AG09319 (cell line): ENCODE measurements at places on chromosomes 4 and X.

- DNase-seq: no peak
Observed at GRCh38 chr4:181138116-181138515, 1105.1 kb upstream of the TENM3 start.

GRCh38 chrX:154712781-154713740 is 37.8 kb downstream of the GAB3 start:
- no peak for DNase-seq

- no peak for DNase-seq
Observed at GRCh38 chrX:670645-671044, 40.1 kb downstream of the SHOX start.

- DNase-seq: no peak
Observed at GRCh38 chr4:6777636-6778281, 4.8 kb upstream of the KIAA0232 start.

DNA sequence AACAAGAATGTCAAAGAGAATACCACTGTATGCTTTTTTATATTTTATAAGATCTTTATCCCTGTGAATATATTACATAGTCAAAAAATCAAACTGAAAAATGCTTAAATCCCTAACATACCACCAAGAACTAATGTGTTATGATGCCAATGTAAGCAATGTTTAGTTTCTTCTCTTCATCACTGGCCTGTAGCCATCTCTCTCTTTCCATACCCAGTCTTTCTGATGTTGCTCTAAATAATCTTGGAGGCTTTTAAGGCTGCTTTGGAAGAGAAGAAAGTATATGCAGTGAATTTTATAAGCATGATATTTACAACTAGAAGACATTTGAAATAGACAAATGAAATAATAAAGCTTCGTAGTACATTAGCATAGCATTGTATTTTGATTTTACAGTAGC is 82.9 kb downstream of the NFKB1 start:
- DNase-seq: no peak
